ENCODE measurements at places on chromosomes 2 and 18.

- no peak for DNase-seq
Observed at GRCh38 chr2:207935991-207936370, 89.3 kb downstream of the PLEKHM3 start.

DNA sequence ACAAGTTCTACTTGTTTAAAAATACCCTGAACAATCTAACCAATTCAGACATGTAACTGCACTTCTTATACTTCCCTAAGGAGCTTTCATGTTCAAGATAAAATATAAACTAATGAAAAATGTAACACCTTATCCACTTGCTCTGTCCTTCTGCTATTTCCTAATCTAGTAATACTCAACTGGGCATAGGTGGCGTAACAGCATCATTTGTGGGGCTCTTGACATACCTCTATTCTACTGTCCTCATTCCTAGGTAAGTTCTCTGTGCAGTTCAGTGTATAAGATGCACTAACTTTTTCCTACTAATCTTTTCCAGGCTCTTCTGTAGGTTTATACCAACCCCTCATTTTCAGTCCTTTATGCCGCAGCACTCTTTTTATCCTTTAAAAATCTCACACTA lies 36.7 kb downstream of the PRKD3 start:
- DNase-seq = no peak

DNA sequence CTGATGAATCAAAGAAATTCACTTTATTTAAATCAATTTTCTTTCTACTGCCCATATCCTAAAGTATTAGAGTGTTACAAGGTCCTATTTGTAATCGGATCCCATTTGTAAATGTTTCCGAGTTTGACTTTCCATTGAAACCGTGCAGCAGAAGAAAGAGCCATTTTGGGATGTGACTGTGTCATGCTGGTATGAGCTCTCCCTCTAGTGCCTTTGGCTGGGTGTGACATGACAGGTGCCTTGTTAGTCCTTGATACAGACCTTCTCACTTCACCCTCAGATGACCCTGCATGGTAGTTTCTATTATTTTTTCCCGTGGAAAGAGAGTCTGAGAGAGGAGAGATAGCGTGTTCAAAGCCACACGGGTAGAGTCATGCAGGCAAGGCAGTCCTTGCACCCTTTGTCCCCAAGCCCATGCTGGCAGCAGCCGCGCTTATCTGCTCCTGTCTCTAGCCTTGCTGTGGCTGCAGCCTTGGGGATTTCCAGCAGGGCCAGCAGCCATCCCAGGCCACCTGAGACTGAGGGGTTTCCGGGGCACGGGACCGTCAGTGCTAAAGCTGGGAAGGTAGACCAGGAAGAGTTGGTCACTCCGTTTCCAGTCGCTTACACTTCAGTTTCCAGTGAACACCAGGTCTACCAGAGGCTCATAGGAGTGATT lies 21.4 kb downstream of the CHMP1B start:
- no peak for DNase-seq

GRCh38 chr18:80238651-80239260 lies 8.6 kb downstream of the PARD6G start:
- DNase-seq = no peak

DNA sequence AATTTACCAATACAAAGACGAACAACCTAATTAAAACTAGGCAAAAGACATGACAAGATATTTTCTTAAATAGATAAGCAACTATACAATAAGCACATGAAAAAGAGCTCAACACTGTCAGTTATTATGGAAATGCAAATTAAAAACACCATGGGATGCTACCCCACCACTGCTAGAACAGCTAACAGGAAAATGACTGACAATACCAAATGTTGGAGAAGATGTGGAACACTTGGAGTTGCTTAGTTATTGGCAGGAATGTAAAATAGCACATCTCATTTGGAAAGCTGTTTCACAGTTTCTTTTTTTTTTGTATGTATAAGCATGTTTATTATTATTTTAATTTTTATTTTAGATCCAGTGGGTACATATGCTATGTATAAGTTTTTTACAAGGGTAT lies 84.4 kb downstream of the CYRIA start:
- DNase-seq = no peak

DNA sequence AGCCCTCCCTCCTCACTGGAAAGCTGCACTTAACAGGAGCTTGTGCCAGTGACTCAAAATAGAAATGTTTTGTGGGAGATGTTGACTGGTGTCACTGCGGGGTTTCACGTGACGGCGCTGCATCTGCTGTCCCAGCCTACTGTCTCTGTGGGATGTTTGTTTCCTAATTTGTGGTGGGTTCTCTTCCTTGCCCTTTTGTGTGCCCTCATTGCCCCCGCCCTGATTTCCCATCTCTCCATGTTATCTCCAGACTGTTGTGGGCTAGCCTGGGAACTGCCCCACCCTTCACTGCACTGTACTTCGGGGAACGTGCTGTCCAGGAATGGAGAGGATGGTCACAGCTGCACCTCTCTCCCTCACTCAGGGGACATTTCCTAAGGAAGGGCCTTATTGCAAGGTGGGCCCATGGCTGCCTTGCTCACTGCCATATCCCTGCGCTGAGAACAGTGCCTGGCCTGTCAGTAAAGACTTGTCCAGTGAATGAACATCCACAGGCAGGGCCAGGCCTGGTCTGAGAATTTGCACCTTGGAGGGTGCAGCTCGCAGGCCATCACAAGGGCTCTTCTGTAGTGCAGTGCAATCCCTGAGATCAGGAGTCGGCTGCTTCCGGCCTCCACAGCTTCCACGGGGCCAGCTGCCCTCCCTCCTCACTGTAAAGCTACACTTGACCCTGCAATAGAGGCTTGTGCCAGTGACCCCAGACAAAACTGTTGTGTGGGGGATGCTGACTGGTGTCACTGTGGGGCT lies 18.1 kb downstream of the ZAP70 start:
- DNase-seq = no peak

GRCh38 chr18:39938676-39939608 lies 2016.1 kb upstream of the PIK3C3 start:
- no peak for DNase-seq

DNA sequence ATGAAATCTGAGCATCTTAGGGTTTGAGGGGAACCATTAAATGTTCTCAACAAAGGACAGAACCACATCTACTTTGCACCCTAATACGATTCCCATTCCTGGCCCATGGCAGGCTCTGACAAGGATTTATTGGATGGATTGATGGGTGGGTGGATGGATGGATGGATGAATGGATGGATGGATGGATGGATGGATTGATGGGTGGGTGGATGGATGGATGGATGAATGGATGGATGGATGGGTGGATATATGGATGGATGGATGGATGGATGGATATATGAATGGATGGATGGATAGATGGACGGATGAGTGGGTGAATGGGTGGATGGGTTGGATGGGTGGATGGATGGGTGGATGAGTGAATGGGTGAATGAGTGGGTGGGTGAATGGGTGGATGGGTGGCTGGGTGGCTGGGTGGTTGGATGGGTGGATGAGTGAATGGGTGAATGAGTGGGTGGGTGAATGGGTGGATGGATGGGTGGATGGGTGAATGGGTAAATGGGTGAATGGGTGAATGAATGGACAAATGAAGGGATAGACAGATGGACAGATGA lies 29.6 kb upstream of the MLPH start:
- no peak for DNase-seq

DNA sequence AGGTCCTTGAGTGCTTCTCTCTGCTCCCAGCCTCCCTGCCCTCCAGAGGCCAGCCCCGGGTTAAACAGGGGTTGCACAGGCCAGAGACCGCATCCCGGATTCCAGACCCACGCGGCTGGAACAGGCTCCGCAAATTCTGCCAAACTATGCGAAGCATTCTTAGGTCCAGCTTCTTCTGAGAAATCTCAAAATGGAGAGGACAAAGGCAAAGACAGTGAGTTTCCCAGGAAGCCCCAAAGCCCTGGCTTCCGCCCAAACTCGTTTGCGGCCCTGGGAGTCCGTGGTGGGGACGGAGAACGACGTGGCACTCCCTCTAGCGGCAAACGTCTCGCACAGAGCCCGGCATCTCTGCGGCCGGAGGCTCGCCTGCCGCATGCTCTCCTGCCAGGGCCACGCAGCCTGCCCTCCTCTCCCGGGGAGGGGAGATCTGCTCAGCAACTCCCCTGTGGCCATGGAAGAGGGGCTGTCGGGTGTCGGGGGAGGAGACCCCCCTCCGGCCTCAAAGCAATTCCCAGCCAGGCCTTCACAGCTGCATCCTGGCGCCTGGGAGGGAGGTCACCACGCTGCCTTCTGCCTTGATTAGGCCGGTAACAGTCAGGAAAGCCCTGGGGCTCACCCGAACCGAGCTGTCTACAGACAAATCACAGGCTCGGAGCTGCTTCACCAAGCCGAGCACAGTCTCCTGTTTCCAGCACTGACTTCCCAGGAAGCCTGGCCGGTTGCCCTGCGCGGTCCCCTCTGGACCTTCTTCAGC lies 33.4 kb upstream of the KLHL29 start:
- peak; percentile 8 for DNase-seq
